ENCODE measurements at places on chromosomes 6 and 20. TPM values are rescaled to one million over a fixed set of nuclear protein-coding genes. Genes with fewer than 3 reads are reported as not detected.

DNA sequence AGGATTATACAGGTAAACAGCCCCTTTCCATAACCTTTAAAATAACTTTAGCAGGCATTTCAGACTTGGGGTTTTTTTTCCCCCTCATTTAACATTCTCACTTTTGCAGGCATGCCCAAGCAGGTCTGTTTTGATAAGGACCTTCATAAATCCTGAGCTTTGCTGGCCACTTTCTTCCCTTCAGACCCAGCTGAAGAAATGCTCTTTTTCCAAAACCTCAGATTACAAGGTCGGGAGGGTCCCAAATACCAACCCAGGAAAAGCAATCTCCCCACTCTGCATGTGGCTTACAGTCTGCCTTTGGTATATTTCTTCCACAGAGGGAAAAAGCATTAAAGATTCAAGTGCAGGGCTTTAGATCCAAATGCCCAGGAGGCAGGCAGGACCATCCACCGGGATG lies 6.8 kb downstream of the NFATC2 start:
- no peak for DNase-seq

DNA sequence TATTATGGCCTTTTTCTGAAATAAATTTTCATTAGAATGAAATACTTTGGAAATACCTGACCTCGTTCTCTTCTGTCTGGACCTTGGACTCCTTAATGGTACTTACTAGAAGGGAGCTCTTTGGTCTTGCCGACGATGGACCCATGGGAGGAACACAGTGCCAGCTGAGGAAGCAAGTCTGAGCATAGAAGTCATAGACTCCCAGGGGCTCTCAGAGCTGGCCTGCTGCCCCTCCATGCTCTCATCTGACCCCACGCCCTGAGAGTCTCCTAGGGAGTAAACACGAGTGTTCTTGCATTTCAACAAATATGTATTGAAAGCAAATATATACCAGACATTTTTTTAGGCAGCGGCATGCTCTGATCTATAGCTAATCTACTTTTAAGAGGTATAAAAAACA lies 87.8 kb downstream of the PLEKHG1 start:
- no peak for DNase-seq

DNA sequence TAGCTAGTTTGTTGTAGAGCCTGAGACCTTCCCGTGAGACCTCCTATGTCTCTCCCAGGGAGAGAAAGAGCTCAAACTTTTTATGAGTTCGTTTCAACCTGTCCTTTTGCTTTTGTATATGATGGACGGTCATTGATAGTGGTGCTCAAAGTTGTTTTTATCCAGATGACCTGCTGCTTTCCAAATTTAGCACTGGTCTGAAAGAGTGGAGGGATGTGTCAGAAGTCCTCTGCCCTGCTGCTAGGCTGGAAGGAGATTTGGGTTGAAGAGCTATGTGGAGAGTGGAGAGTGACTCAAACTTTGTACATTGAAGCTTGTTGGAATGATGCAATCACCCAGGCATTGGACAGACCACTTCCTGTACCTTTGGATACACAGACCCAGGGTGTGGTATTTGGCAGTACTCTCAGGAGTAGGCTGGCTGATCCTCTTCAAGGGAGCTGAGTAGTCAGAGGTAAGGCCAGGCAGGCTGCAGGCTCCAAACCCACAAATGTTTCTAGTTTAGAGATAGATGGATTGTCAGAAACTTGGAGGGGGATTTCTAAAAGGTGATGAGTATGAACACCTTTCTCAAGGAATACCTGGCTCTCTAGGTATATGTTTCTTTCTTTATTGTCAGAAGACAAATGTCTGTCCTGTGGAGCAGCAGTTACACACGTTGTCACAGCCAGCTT lies 49.4 kb upstream of the RREB1 start:
- DNase-seq, result peak; percentile 51

- no peak for DNase-seq
Observed at GRCh38 chr20:64065062-64065973, 2.3 kb downstream of the TCEA2 start.

HLA-DQA1 gene
- total RNA-seq, result not detected

SLC17A9 gene
- total RNA-seq, result 5.5 TPM

BCAS1 gene
- not detected for total RNA-seq

HLA-DRB1 gene
- total RNA-seq, result 0.17 TPM

RBM24 gene
- total RNA-seq, result 2.4 TPM

Data from Caki2 (cell line).